ENCODE measurements at places on chromosomes 12 and 14.
A peak's percentile ranks its signal among the peaks of the same experiment; 100 is the strongest.

DNA sequence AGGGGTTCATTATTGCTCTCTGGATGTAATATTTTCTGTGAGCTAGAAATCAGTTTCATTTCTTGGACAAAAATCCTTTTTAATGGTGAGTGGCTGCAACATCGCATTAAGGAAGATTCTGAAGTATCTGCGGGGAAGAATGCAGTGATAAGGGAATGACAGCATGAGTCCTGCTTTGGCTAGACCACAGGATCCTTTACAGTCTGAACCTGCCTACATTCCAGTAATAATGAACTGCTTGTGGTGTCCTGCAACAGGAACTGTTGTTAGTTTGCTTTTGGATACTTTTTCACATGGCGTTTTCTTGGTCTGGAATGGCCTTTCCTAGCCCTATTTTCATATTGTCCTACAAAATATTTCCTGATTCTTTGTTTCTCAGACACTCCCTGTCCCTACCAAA is 15.7 kb downstream of the MDM2 start:
- DNase-seq: no peak

DNA sequence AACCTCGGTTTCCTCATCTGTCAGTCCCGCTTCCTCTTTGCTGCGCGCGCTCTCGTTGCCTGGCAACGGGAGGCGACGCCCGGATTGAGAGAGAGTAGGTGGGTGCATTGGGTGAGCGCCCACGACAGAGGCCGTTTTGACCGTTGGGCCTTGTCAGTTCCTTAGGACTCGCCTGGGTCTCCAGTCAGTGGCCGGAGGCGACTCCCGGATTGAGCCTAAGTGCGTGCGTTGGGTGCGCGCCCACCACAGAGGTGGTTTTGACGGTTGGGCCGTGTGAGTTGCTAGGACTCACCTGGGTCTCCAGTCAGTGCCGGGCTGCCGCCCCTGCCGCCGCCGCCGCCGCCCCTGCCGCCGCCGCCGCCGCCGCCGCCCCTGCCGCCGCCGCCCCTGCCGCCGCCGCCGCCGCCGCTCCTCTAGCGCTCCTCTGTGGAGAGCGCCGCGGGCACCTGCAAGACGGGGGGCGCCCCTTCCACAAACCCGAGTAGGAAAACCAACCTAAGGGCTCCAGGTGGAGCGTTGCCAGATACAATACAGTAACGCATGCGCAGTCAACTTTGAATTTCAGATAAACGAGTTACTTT is 37.2 kb downstream of the APOBEC1 start:
- no peak for DNase-seq

DNA sequence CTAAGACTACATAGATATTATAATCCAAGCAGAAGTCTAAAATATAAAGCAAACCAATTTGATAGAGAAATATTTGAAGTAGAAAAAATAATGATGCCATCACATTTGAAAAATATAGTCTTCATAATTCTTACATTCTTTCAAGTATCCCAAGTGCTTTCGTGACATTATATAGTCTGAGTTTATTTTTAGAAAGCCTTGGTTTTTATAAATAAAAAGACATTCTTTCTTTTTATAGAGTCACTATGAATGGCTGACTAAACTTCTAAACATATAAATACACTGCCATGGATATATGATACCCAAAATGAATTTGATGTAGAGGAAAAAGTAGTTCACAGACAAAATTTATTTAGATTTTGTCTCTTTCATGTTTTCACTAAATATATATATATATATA is 135.1 kb upstream of the PDZRN4 start:
- no peak for DNase-seq

DNA sequence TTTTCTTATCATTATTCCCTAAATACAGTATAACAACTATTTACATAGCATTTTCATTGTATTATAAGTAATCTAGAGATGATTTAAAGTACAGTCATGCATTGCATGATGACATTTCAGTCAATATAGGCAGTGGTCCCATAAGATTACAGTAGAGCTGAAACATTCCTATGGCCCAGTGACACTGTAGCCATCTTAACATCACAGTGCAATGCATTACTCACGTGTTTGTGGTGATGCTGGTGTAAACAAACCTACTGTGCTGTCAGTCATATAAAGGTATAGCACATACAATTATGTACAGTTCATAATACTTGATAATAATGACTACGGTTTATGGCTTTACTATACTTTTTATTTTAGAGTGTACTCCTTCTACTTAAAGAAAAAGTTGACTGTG is 13.3 kb downstream of the LLPH start:
- no peak for DNase-seq

DNA sequence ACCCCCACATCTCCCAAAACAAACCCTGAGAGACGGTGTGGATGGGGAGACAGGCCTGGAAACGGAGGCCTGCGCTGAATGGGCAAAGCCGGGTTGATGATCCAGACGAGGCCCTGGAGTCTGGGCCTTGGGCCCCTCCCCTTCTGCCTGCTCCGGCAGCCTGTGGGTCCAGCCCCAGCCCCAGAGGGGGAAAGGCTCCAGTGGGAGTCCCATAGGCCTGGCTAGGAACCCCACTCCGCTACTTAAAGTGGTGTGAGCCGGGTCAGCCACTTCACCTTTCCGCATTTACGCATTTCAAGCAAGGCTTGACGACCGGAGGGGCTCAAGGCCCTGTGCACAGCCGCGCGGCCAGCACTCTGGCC is 695 bp upstream of the TNFAIP2 start:
- no peak for DNase-seq

GRCh38 chr12:68483592-68484383 is 126.9 kb upstream of the RAP1B start:
- peak; percentile 45 for DNase-seq

GRCh38 chr14:65231286-65231980 is 129.1 kb upstream of the MAX start:
- no peak for DNase-seq

DNA sequence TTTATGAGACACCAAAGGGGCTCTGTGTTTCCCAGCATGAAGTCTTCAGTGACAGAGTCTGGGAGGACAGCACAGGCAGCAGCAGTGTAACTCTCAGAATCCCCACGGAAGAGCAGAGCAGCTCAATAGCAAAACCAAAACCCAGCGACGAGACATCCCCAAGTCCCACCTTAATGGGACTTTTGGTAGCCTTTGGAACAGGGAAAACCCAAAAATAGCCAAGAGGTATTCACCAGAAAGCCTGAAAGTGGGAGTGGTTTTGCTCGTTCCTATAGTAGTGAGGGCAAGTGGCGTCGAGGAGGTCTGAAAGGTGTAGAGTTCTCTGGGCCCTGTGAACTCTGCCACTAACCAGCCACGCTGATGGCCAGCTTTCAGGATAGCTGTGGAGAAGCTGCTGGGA is 174.6 kb downstream of the ETV6 start:
- DNase-seq: no peak

- DNase-seq: no peak
These were observed 72.8 kb upstream of the SAV1 start for GRCh38 chr14:50740856-50741255.

GRCh38 chr14:36365766-36366165 is 45.3 kb upstream of the MBIP start:
- DNase-seq: no peak

- no peak for DNase-seq
These were observed 982 bp downstream of the RBMS2 start for GRCh38 chr12:56522411-56523193.

GRCh38 chr12:121240062-121240420 is 30.1 kb downstream of the P2RX4 start:
- no peak for DNase-seq

DNA sequence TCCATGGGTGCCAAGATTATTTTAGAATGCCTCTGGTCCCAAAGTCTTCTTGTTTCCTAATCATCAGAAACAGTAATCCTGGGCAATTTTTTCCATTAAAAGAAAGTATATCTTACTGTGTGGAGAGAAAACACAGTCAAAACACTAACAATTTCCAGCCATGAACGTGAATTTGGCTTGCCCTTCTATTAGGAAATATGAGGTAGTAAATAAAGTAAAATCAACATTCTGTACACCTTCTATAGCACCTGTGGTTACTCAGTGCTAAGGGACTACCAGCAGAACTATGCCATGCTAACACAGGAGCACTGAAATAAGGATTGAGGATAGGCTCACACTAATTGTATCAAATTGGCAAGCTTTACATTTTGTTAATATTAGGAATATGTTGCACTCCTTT is 60.1 kb downstream of the NTN4 start:
- no peak for DNase-seq

GRCh38 chr14:39641224-39641623 is 209.0 kb upstream of the FBXO33 start:
- DNase-seq: no peak

- no peak for DNase-seq
These were observed 18.7 kb downstream of the FBXL14 start for GRCh38 chr12:1575408-1576401.

DNA sequence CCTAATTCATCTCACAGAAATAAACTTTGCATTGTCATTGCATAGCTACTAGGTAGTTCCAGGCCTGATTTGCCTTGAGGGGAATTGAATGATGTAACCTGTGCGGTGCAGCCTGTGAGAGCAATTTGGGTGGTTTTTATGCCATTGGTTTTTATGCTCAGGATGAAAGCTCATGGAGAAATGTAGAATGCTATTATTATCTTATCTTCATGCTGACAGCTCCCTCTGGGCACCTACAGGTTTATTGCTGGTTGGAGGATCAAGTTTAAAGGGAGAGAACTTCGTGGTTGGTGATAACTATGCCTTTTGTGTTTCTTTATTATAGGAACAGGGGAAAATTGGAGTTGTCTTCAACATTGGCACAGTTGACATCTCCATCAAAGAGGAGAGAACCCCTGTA is 547.9 kb downstream of the DIO2 start:
- no peak for DNase-seq

DNA sequence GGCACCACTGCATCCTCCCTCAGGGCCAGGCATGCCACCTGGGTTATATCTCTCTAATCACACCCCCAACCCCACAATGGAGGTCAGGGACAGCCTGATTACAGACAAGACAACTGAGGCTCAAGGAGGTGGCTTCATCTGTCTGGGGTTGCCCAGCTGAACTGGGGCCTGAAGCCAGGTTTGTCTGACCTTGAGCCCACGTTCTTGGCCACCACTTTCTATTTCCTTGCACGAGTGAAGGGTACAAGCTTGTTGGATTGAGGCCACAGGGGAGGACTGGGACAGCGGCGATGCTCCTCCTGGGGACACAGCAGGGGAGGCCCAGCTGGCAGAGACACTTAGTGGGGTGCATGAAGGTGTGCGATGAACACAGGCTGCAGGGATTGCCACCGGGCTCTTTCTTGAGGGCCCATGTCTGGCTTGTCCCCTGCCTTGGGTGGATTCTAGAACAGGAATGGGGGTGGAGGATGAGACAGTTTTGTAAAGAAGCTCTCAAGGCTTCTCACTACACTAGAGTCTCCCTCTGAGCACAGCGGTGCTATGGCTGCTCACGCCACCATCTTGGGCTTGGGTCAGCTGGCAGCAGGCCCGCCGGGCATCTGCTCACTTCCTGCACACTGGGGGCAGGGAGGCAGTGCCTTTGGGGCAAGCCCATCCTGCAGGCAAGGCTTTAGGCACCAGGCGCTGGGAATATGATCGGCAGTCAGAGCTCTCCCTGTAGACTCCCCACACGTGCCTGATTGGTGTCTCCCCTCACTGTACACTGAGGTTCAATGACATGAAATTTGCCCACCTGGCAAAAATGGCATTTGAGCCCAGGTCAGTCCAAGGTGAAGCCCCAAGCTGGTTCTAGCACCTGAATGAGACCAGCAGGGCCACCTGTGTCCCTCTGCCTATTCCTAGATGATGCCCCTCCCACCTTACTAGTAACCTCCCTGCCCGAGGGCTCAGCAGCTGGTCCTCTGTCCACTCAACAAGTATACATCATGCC is 16.0 kb downstream of the RITA1 start:
- no peak for DNase-seq

GRCh38 chr12:39010406-39010805 is 105.0 kb upstream of the CPNE8 start:
- DNase-seq: no peak

DNA sequence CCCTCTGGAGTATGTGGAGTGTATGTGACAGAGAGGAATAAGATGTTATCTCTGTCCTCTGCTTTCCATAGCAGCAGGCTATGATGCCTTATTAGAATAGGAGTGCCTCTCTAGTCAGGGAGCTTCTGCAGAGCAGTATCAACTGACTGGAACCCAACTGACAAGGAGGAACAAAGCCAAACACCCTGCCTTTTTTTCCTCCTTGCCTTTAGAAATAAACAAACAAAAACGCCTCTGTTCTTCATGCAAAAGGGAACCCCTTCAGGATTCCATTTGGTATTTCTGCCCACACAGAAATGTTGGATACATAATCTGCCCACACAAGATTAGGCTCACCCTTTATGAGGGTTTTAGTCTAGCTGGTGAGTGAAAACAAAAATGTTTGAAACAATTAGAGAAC is 50.3 kb downstream of the VRK1 start:
- no peak for DNase-seq

DNA sequence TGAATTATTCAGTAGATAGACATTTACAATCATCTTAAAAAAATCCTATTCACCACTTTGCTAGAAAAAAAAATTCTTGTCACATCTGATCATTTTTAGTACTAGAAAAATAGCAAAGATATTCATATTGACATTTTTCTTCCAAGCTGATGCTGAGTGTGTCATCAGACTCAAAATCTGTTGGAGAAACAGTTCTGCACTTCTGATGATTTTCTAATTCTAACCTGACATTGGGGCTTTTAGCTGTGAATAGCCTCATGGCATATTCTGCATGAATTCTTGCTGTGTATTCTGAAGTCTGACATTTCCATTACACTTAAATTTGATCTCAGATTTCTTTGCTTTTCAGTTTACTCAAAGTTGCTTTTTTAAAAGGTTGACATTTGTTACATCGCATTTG is 150.1 kb downstream of the PIK3C2G start:
- DNase-seq: no peak

GRCh38 chr12:6266541-6266966 is 43.9 kb upstream of the PLEKHG6 start:
- DNase-seq: no peak

GRCh38 chr14:73695997-73696396 is 18.2 kb downstream of the PNMA1 start:
- no peak for DNase-seq

GRCh38 chr14:27528328-27528727 is 930.5 kb upstream of the NOVA1 start:
- peak; percentile 31 for DNase-seq

DNA sequence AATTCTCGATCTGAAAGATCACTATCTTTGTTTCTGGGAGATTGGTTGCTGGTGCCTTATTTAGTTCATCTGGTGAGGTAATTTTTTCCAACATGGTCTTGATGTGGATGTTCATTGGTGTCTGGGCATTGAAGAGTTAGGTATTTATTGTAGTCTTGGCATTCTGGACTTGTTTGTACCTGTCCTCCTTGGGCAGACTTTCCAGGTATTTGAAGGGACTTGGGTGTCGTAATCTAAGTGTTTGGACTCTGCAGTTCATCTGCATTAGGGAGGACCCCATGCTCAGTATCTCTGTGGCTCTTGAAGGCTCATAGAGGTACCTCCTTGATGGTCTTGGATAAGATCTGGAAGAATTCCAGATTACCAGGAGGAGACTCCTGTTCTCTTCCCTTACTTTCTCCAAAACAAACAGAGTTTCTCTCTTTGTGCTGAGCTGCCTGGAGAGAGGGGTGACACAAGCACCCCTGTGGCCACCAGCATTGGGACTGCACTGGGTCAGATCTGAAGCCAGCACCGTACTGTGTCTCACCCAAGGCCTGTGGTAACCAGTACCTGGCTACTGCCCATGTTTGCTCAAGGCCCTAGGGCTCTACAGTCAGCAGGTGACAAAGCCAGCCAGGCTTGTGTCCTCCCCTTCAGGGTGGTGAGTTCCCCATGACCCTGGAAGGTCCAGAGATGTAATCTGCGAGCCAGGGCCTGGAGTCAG is 5.3 kb downstream of the A2ML1 start:
- DNase-seq: no peak

GRCh38 chr12:3189282-3189681 is 112.1 kb downstream of the TSPAN9 start:
- no peak for DNase-seq

- DNase-seq: no peak
These were observed 25.9 kb upstream of the PNMA1 start for GRCh38 chr14:73739899-73740617.

Measured in glomerular endothelial cell (primary cell).